ENCODE measurements at places on chromosomes 12 and 14.

- DNase-seq: peak; percentile 55
Observed at GRCh38 chr14:68506021-68506644, 286.7 kb downstream of the ZFP36L1 start.

DNA sequence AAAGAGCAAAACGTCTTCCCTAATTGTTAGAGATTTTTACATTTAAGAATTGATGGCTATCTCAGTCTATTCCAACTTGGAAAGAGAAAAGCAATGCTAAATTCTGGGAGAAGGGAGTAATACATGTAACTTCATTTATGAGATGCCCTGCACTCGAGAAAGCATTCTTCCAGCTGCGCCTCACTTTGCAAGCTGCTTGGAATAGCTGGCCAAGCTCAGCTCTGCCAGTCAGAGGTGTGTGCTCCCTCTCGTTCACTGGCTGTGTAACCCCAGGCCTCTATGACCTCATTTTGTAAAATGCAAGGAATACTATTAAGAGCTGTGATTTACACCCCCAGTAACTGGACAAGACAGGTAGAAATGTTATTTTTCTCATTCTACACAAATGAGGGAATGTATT is 79.1 kb downstream of the OTX2 start:
- DNase-seq: no peak

GRCh38 chr12:96456265-96456974 is 33.0 kb upstream of the CFAP54 start:
- DNase-seq: no peak

- DNase-seq: no peak
Observed at GRCh38 chr12:21073822-21074460, 57.1 kb upstream of the SLCO1B1 start.

Measured in HT-29 (cell line).